ENCODE measurements at places on chromosomes 3 and 15.

DNA sequence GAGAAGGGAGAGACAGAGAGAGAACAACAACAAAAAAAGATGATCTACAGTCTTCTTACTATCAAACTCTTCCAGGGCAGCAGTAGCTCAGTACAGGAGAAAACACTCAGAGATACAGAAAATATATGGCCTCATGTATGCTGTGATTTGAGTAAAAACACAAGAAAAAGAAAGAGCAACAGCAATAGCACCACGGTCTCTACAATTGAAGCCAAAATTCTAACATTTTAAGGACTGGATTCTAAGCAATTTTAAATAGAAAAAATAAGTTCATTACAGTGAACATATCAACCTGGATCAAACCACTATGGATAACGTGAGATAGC lies 43.5 kb upstream of the ALCAM start:
- DNase-seq = no peak

- no peak for DNase-seq
Measured at GRCh38 chr15:64037966-64038365, 8.3 kb downstream of the DAPK2 start.

DNA sequence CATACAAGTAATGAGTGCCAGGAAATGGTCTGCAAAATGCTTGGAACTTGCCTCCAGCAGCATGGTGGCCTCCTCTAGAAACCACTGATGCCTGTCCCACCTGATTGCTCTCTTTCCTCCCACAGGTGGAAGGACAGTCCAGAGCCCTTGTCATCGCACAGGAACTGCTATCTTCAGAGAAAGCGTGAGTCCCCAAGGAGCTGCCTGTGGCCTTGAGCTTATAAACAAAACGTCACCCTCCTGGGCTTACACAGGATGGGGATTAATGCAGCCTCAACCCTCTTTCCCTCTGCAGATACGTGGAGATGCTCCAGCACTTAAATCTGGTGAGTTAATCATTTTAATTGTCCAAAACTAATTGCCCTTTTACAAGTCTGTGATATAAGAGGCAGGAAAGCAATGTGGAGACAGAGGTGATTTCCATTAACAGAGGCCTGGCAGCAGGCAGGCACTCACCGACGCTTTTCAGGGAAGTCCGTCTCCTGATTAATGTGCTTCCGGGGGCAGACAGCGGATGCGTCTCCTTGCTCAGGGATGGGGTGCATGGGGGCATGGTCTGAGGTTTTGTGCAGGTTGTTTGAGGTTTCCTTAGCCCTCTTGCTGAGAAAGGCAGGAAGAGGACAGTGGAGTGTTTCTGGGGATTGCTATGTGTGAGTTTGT lies 61.8 kb downstream of the FGD5 start:
- no peak for DNase-seq

- no peak for DNase-seq
Measured at GRCh38 chr3:45081506-45082141, 55.5 kb downstream of the CLEC3B start.

- no peak for DNase-seq
Measured at GRCh38 chr15:79977431-79978054, 6.5 kb upstream of the BCL2A1 start.

GRCh38 chr3:154310840-154311239 lies 13.4 kb downstream of the DHX36 start:
- DNase-seq = no peak

GRCh38 chr3:178504128-178504527 lies 32.1 kb upstream of the KCNMB2 start:
- DNase-seq = no peak

DNA sequence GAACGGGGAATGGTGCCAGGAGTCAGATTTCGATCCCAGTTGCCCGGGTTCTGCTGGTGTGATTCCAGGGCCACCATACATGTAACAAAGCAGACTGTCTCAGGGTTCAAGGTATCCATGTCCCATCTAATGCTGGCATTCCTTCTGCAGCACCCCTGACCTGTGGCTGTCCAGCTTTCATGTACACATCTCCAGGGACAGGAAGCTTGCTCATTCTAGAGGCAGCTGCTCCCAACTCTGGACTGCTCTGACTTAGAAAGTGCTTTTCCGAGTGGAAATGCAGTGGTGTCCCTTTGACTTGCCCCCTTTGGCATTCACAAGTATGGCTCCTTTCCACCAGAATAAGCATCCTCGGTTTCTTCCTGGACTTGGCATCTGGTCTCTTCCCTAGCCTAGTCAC lies 30.9 kb downstream of the PML start:
- no peak for DNase-seq

GRCh38 chr3:12154151-12154550 lies 4.6 kb downstream of the TIMP4 start:
- no peak for DNase-seq

- no peak for DNase-seq
Measured at GRCh38 chr3:8757551-8758518, 11.6 kb downstream of the OXTR start.

- DNase-seq = no peak
Measured at GRCh38 chr3:102084006-102084405, 234.7 kb downstream of the NFKBIZ start.

Measured in cortex of kidney (tissue), 1 donor.